ENCODE measurements at places on chromosomes 4 and X.

GRCh38 chr4:7428261-7429068 lies 6.3 kb downstream of the PSAPL1 start:
- no peak for DNase-seq

GRCh38 chrX:39716802-39717540 lies 380.8 kb downstream of the BCOR start:
- DNase-seq: no peak

DNA sequence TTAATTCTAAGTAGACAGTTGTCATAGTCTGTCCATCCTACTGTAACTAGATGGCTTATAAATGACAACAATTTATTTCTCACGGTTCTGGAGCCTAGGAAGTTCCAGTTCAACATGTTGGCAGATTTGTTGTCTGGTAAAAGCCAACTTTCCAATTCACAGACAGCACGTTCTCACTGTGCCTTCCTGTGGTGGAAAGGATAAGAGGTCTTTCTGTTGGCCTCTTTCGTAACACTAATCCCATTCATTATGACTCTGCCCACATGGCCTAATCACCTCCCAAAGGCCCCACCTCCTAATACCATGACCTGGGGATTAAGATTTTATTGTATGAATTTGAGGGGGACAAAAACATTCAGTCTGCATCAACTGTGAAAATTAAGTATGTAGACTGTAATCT lies 83.2 kb downstream of the GALNTL6 start:
- no peak for DNase-seq

GRCh38 chrX:120136840-120137239 lies 21.1 kb upstream of the RHOXF1 start:
- no peak for DNase-seq

DNA sequence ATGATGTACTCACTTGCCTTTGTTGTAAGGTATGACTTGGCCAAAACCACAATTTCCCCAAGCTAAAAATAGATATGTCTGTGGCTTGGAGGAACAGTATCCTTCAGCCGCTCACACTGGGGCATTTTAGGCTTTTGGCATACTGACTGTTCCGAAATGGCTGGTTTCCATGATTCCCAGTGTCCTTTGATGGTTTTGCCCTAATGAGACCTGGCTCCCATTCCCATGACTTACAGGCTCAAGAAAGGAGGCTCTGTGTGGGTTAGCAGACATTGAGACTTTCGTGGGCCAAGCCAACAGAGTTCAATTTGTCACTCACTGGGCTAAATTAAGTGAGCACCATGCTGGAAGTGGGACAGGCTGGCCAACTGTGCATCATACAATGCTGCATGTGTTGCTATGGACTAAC lies 150.6 kb downstream of the CEP135 start:
- no peak for DNase-seq
